ENCODE measurements at places on chromosomes 5 and 9. TPM values are rescaled to one million over a fixed set of nuclear protein-coding genes. Genes with fewer than 3 reads are reported as not detected.

GRCh38 chr9:118364266-118365106 lies 660.3 kb downstream of the TLR4 start:
- no peak for DNase-seq

Gene PDE6A
- not detected for total RNA-seq

DNA sequence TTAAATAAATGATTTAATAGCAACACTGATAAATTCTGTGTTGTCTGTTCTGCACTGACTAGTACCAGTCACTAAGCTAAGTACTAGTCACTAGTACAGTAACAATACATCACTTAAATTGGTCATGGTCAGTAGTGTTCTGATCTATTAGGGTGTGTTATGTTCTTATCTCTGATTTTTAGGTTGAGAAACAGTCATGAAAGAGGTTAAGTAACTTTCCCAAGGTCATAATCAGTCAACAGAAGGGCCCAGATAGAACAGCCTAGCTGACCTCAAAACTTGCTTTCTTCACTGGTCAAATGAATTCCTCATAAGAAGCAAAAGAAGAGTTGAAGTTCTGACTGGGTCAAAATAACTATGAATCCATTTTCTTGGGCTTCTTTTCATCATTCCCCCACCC lies 1492.7 kb downstream of the MAT2B start:
- DNase-seq: no peak

Gene RAB3C
- total RNA-seq: not detected

- no peak for DNase-seq
Measured at GRCh38 chr9:124357721-124358361, 57.4 kb downstream of the PSMB7 start.

DNA sequence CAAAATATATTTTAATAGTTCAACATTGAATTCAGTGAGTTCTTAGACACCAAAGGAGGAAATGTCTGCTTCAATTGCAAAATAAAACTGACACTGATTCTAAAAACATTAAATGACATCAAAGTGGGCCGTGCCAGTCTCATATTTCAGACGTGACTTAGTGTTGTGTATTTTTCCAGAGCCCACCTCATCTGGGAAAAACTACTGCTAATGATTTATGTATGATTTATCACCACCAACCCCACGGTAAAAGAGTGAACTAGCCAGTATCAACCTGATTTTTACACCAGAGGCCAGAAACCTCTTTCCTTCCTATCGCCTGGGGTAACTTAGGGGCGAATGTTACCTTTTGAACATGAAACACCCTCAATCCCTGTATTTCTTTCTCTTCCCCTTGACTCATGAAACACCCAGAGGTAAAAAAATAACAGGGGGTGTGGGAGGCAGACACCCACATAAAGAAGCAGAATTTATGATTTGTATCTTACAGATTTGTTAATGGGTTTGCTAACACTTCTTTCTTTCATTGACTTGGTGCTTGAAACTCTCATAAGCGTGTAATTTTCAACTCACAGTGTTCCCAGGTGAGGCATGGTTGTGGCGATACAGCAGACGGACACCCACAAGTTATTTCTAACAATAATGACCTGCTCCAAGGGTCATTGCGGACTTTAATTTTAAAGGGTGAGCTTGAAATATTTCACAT lies 56.4 kb upstream of the FANCC start:
- DNase-seq: no peak

DNA sequence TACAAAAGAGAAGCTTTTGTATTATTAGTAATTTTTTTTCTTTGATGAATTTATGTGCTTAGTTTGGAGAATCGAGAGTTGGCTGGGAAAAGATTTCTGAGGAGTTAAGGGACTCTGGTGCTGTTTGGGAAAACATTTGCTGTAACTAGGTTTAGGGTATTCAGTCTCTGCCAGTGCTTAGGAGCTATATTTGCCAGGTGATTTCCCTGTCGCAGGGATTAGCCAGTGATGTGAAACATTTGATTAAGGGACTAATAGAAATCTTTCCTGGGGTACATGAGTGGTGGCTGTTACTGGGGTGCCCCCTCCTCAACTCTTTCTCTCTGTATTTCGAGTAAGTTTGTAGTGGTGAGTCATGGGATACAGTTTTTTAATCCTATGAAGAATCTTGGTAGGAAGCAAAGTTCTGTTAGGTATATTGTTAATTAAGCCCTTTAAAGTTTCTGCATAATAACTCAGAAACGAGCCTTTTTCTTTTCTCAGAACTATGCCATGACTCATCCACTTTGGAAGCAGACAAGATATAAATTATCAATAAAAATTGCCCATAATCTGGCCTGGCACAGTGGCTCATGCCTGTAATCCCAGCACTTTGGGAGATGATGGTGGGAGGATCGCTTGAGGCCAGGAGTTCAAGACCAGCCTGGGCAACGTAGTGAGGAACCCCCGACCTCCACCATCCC lies 18.6 kb downstream of the RGMB start:
- no peak for DNase-seq

Gene PHF24
- not detected for total RNA-seq

Gene CRHBP
- 0.11 TPM for total RNA-seq

Gene CSF2
- 0.68 TPM for total RNA-seq

GRCh38 chr9:18061856-18062255 lies 412.1 kb upstream of the ADAMTSL1 start:
- no peak for DNase-seq

GRCh38 chr5:132774406-132774805 lies 2.6 kb downstream of the SEPTIN8 start:
- DNase-seq: no peak

Measured in SJSA1 (cell line).